Bronchus fibroblast of lung (primary cell): ENCODE measurements at places on chromosomes 2 and 18. TPM values are rescaled to one million over a fixed set of nuclear protein-coding genes. Genes with fewer than 3 reads are reported as not detected.

The IL36RN gene
- not detected in 2 replicates for total RNA-seq

The C18orf63 gene
- total RNA-seq: not detected in 2 replicates

The INPP1 gene
- total RNA-seq: 9.1 and 9.8 TPM in 2 replicates

The TBR1 gene
- total RNA-seq: not detected in 2 replicates

The TDRD15 gene
- not detected in 2 replicates for total RNA-seq

The RTP5 gene
- total RNA-seq: not detected in 2 replicates

The DYNC2LI1 gene
- total RNA-seq: 11.4 and 17.8 TPM in 2 replicates

The GLI2 gene
- total RNA-seq: 6.2 and 12.3 TPM in 2 replicates

The PFN4 gene
- 0.15 and 0.17 TPM in 2 replicates for total RNA-seq

The PIAS2 gene
- total RNA-seq: 6.7 and 8.1 TPM in 2 replicates

The SPATA3 gene
- not detected in 2 replicates for total RNA-seq

The ABCG8 gene
- total RNA-seq: not detected in 2 replicates

The TRIM43 gene
- total RNA-seq: not detected in 2 replicates

The NR4A2 gene
- total RNA-seq: 0.15 and 0.34 TPM in 2 replicates

The RFTN2 gene
- 3.5 and 3.7 TPM in 2 replicates for total RNA-seq

The FAHD2B gene
- total RNA-seq: 5.9 and 7.3 TPM in 2 replicates

The TMEM178A gene
- 0.84 TPM in 1 of 2 replicates, not detected in the other for total RNA-seq

The HMSD gene
- 0.45 and 0.50 TPM in 2 replicates for total RNA-seq

The VIT gene
- total RNA-seq: not detected in 2 replicates

The SLC40A1 gene
- total RNA-seq: 1.7 and 2.1 TPM in 2 replicates

The DSC2 gene
- under 0.01 TPM in 1 of 2 replicates, not detected in the other for total RNA-seq

The STARD6 gene
- total RNA-seq: 0.15 and 0.34 TPM in 2 replicates

The MOB4 gene
- total RNA-seq: 24.8 and 26.2 TPM in 2 replicates

The EDAR gene
- not detected in 2 replicates for total RNA-seq

The RAB6C gene
- not detected in 2 replicates for total RNA-seq

The TMEM127 gene
- 19.6 and 21.9 TPM in 2 replicates for total RNA-seq

The CCBE1 gene
- 52.3 and 55.1 TPM in 2 replicates for total RNA-seq

The UGT1A10 gene
- total RNA-seq: not detected in 2 replicates

The FASTKD2 gene
- total RNA-seq: 28.1 and 28.4 TPM in 2 replicates

The TANK gene
- 27.6 and 28.5 TPM in 2 replicates for total RNA-seq

The EXOC6B gene
- 8.8 and 11.8 TPM in 2 replicates for total RNA-seq

The GLB1L gene
- 11.4 and 12.9 TPM in 2 replicates for total RNA-seq

The INPP4A gene
- total RNA-seq: 10.6 and 14.1 TPM in 2 replicates

The FOXD4L1 gene
- total RNA-seq: not detected in 2 replicates

The ALK gene
- total RNA-seq: not detected in 2 replicates

The BMP10 gene
- total RNA-seq: not detected in 2 replicates

The PLGLB1 gene
- total RNA-seq: not detected in 2 replicates

The SCYGR3 gene
- total RNA-seq: not detected in 2 replicates

The DNER gene
- total RNA-seq: 3.0 and 3.4 TPM in 2 replicates

The EVX2 gene
- total RNA-seq: not detected in 2 replicates

The TXNDC2 gene
- not detected in 2 replicates for total RNA-seq

The SYT4 gene
- total RNA-seq: not detected in 2 replicates

The TRIM54 gene
- total RNA-seq: 0.17 TPM in 1 of 2 replicates, not detected in the other

The RNF152 gene
- 1.8 and 1.9 TPM in 2 replicates for total RNA-seq

The SOWAHC gene
- 4.6 and 5.0 TPM in 2 replicates for total RNA-seq

The LYPD1 gene
- total RNA-seq: 0.34 and 1.2 TPM in 2 replicates

The HTRA2 gene
- 31.4 and 36.4 TPM in 2 replicates for total RNA-seq

The ATOH8 gene
- total RNA-seq: 11.4 and 15.1 TPM in 2 replicates

The NDUFV2 gene
- 121 and 134 TPM in 2 replicates for total RNA-seq

The MREG gene
- total RNA-seq: 1.3 and 2.0 TPM in 2 replicates

The TMEM163 gene
- total RNA-seq: not detected in 2 replicates

The DNAJC5G gene
- total RNA-seq: not detected in 2 replicates

The HOXD8 gene
- total RNA-seq: not detected in 2 replicates

The NAT8 gene
- not detected in 2 replicates for total RNA-seq

The COL5A2 gene
- 182 and 192 TPM in 2 replicates for total RNA-seq

The TMEM87B gene
- 9.2 and 9.8 TPM in 2 replicates for total RNA-seq
